ENCODE measurements at places on chromosomes 11 and 22.
A peak's percentile ranks its signal among the peaks of the same experiment; 100 is the strongest.

DNA sequence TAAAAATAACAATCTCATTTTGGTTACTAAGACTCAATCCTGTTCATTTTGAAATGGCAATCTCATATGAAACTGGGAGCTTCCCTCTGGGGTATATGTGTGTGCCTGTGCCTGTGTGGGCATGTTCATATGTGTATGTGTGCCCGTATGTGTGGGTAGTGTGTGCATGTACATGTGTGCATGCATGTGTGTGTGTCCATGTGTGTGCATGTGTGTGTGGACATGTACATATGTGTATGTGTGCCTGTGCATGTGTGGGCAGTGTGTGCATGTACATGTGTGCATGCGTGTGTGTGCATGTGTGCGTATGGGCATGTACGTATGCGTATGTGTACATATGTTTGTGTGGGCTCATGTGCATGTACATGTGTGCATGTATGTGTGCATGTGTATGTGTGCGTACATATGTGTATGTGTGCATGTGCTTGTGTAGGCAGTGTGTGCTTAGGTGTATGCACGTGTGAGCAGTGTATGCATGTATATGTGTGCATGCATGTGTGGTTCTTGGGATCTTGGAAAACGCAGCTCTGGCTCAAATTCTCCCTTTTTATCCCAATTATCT, 24.5 kb upstream of the CACNG2 start:
- DNase-seq = no peak

- no peak for DNase-seq
Measured at GRCh38 chr11:65672180-65672860, 9.6 kb upstream of the RELA start.

DNA sequence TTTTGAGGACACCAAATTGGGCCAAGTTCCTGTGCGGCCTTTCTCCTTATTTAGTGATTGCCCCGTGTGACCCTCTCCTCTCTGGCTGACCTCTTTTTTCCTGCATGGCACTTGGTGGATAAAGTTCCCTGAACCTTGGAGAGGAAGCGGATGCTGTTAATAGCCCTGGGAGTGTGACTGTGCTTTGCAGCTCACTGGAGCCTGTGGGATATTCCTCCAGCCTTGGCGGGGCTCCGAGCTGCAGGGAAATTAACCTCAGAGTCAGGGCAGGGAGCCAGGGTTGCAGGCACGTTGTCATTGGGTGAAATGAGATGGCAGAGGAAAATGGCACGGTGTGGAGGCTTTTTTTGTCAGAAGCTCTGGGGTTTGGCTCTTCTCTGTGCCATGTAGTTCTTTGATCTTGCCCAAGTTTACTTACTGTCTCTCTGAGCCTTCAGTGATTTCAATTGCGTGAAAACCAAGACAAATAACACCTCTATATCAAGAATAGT, 965 bp downstream of the OR9Q1 start:
- DNase-seq = no peak

GRCh38 chr22:38115423-38116205, 5.1 kb upstream of the BAIAP2L2 start:
- DNase-seq = no peak

DNA sequence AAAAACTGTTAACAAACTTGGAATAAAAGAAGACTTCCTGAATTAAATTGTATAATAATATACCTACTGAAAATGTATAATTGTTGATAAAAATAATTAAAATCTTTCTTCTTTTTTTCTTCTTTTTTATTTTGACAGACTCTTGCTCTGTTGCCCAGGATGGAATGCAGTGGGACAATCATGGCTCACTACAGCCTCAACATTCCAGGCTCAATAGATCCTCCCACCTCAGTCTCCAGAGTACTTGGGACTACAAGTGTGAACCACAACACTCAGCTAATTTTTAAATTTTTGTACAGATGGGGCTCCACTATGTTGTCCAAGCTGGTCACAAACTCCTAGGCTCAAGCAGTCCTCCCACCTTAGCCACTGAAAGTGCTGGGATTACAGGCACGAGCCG, 1063.8 kb upstream of the CNTN5 start:
- no peak for DNase-seq

DNA sequence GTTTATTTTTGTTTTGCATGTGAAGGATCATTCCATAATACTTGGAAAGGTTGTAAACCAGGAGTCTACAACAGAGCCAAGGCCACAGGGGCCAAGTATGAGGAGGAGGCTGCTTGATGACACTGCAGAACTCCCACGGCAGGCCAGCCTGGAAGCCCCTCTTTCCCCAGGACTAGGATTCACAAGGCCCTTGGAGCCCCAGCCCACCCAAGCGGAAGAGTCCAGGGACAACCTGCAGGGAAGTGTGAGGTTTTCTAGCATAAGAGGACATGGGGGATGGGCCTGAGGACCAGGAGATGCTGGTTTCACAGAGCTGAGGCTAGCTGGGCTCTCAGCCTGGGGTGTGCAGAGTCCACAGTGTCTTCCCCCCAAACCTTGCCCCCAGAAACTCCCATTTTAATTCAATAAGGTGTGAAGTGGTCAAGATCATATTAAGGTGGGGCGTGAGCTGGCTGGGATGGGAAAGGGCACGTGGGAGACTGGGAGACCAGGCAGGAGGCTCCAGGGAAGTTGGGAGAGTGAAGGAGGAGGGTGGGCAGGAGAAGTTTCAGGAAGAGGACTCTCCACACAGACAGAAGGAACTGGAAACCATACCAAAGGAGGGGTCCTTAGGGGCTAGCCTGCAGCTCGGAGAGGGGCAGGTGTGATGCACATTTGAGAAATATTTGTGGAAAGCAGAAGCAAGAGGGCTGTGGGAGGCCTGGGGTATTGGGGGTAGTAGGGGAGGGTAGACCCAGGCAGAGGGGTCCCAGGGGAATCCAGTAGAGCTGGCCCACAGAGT, 12.4 kb downstream of the GNAZ start:
- no peak for DNase-seq

GRCh38 chr11:123093739-123094138, 31.8 kb upstream of the HSPA8 start:
- no peak for DNase-seq

GRCh38 chr11:69496631-69497220, 15.3 kb downstream of the LINC01488 start:
- no peak for DNase-seq

DNA sequence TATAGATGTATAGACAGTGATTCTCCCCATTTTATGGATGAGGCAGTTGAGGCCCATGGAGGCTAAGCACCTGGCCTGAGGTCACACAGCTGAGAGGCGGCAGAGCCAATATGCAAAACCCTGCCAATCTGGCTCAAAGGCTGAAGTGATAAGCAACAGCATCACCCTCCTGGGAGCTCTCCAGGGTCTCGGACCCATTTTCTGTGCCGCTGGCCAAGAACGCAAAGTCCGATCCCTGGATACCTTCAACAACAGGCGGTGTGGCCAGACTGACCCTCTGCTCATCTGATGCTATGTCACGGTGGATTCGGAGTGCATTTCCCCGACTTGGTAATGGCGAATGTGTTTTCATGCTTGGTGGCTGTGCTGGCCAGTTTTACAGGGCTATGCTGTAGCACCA, 595.0 kb downstream of the TBC1D22A start:
- no peak for DNase-seq

DNA sequence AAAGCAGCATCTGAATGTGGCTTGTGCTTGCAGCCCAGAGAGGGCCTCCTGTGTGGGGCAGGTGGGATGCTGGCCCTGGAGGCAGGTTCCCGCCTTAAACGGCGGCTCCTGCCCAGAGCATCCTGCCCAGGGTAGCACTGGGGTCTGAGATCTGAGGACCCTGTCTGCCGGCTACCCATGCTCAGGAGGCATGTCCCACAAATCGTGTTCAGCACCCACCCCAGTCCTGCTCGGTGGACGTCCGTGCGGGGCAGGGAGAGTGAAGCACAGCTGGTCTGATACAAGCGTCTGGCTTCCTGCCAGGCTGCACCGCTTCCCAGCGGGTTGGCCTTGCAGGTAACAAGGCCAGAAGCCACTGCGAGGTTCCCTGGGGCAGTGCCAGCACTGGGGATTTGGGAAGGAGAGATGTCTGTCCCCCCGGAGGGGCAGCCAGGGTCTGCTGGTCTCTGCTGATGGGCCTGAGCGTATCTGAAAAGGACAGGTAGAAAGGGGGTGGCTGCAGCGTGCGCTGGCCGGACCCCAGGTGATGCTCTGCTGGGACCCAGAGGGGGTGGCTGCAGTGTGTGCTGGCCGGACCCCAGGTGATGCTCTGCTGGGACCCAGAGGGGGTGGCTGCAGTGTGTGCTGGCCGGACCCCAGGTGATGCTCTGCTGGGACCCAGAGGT, 3.6 kb downstream of the TRABD start:
- DNase-seq = peak; percentile 29

DNA sequence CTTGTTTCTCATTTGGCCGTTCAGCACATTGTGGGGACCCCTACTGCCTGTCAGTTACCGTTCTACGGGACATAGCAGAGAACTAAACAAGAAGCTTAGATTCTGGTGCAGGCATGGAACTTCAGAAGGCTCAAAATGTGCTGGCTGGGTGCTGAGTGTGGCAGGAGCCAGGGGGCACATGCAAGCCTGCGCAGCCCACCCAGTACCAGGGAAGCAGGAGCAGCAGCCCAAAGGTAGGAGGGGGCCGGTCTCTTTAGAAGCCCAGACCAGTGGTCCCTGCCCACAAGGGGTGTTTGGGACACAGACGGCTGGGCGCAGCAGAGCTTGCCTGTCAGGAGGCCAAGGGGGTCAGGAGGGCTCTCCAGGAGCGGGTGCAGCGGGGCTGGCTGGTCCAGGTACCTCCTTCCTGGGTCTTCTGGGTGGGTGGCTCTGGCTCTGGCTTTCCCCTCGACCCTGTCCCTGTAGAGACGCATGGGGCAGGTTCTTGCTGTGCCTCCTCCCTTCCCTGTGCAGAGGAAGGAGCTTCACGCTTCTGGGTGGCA, 2.2 kb downstream of the PTDSS2 start:
- DNase-seq = no peak

GRCh38 chr22:47088480-47089158, 326.2 kb downstream of the TBC1D22A start:
- DNase-seq = no peak

DNA sequence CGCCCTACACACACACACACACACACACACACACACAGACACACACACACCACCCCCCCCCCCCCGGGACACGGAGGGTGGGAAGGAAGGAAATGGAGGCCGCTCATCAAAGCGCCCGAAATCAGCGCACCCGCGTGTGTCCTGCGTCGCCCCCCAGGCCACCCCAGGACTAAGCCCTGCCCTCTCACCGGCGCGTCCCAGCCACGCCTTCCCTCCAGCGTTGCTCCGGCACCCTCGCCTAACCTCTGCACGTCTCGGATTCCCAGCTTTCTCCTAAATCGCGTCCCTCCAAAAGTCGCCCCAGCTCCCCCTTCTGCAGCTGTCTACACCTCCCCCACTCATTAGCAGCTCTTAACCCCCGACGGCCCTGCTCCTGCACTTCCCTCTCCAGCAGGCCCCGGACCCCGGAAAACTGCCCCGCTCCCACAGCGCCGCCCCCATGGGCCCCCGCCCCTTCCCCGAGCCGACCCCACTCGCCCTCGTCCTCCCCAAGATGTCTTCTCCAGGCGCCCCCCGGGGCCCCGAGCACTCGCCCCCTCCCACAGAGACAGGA, 557 bp downstream of the PACSIN2 start:
- DNase-seq = no peak

DNA sequence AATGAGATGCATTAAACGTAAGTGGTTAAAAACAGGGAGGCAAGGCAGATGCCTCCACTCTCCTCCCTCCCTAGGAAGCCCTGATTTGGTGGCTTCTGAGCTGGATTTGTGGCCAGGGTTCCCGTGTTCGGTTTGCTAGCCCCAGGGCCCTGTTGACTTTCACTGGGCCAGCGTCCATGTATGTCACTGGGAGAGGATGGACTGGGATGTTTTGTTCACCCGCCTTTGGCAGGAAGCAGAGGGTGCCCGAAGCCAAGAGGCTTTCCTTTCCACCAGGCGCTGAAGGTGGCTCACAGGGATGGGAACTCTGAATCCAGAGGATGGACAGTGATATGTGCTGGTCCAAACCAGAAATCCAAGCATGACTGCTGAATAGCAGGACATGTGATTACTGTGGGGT, 146.6 kb downstream of the CSNK2A3 start:
- no peak for DNase-seq

- no peak for DNase-seq
Measured at GRCh38 chr22:45554040-45554406, 51.3 kb downstream of the FBLN1 start.

GRCh38 chr11:118845369-118845768, 38.3 kb upstream of the CXCR5 start:
- no peak for DNase-seq

GRCh38 chr22:35328472-35328885, 28.8 kb downstream of the TOM1 start:
- no peak for DNase-seq

DNA sequence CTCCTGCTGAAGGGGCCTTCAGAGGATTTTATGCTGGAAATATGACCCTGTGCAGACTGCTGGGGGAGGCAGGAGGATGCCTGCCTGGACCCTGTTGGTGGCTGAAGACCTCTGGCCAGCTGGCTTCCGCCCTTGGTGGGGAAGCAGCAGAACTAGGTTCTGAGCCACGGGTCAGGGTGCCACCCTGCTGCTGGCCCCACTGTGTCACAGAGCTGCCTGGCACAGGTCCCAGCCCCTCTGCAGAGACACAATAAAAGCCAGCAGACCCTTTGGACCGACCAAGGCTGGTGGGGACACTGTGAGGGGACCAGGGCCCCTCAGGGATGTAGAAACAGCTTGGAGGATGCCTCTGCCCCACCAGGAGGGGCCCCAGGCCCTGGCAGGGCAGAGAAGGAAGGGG, 6.9 kb upstream of the SREBF2 start:
- DNase-seq = no peak

- no peak for DNase-seq
Measured at GRCh38 chr11:68020575-68020974, 9.9 kb upstream of the NDUFS8 start.

- no peak for DNase-seq
Measured at GRCh38 chr11:126507646-126508045, 152.2 kb downstream of the ST3GAL4 start.

All from CD4-positive, alpha-beta T cell (primary cell).